Activated CD8-positive, alpha-beta memory T cell treated with anti-CD3 and anti-CD28 coated beads, Interleukin-2, amount 10 ng/mL, durations not matched to agents 7 days and 5 days (primary cell): ENCODE measurements at places on chromosomes 2 and 18. TPM values are rescaled to one million over a fixed set of nuclear protein-coding genes. Genes with fewer than 3 reads are reported as not detected.

The ANO7 gene
- total RNA-seq = 0.53 TPM

The TRIM43 gene
- total RNA-seq = not detected

The ZNF514 gene
- total RNA-seq = 12.0 TPM

The COLEC12 gene
- not detected for total RNA-seq

The KCNS3 gene
- total RNA-seq = not detected

The SULT1C2 gene
- total RNA-seq = not detected

The LRP2 gene
- 0.68 TPM for total RNA-seq

The LYG2 gene
- total RNA-seq = not detected

The ZBTB7C gene
- not detected for total RNA-seq

The RND3 gene
- not detected for total RNA-seq

The IL36B gene
- total RNA-seq = not detected

The FTCDNL1 gene
- total RNA-seq = 1.8 TPM

- H3K27me3 ChIP-seq = peaks cover 44% of the 10 kb centered on the region
- H3K4me1 ChIP-seq = peaks cover 56% of the 10 kb centered on the region
- peak; percentile 78 for DNase-seq
- peaks cover 10% of the 10 kb centered on the region for H3K36me3 ChIP-seq
- peak overlapping the region; percentile 77 for H3K4me3 ChIP-seq
- H3K27ac ChIP-seq = peak overlapping the region; percentile 63
Measured at GRCh38 chr2:74502720-74503505, 3.5 kb upstream of the LBX2 start.

GRCh38 chr18:35775887-35776286 lies 194.3 kb downstream of the GALNT1 start:
- no peaks in the 10 kb centered on the region for H3K36me3 ChIP-seq
- H3K27ac ChIP-seq = no peak overlapping the region
- H3K4me1 ChIP-seq = no peaks in the 10 kb centered on the region
- DNase-seq = no peak

DNA sequence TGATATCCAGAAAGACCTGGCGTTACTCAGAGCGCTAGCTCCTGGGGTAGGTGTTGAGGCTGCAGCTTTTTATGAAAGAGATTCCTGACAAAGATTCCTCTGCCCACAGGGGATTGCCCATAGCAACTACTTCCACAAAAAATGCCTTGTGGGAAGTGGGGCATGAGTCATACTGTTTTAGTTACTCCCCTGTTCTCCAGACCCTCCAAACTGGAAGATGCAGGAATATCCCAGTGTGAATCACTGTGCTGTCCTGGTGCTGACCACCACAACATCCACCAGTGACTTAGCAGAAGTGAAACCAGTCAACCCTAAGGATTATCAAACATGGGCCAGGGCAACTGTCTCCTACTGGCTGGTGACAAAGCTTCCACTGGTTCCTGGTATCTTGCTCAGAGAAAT lies 61.8 kb downstream of the CDH2 start:
- H3K27me3 ChIP-seq = no peaks in the 10 kb centered on the region
- H3K4me3 ChIP-seq = no peak overlapping the region
- no peaks in the 10 kb centered on the region for H3K36me3 ChIP-seq
- H3K4me1 ChIP-seq = no peaks in the 10 kb centered on the region
- DNase-seq = no peak
- H3K27ac ChIP-seq = no peak overlapping the region

DNA sequence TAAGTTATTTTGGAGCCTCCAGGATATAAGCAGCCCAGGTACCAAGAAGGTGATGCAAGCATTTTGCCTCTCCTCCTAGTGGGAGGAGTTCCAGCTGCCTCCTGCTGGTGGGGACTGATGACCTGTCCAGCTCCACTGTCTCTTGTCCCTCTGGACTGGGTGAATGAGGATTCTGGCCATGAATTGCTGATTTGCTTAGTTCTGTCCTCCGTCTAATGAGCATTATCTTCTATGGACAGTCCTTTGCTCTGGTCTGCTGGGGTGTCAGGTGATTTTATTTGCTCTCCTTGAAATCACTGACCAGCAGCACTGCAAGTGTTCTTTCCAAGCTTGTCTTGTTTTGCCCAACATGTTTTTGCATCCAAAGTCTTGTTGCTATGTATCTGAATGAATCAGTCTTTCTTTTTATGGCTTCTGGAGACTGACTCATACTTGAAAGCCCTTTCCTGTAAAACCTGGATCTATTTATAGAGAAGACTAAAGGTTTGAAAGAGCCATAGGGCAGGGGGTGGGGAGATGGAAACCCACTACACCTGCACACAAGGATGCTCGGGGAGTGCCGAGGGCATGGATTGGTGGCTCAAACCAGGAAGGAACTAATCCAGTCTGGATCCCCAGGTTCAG lies 40.5 kb upstream of the EFHD1 start:
- H3K27me3 ChIP-seq = no peaks in the 10 kb centered on the region
- no peaks in the 10 kb centered on the region for H3K36me3 ChIP-seq
- H3K4me3 ChIP-seq = no peak overlapping the region
- peaks cover 9% of the 10 kb centered on the region for H3K4me1 ChIP-seq
- no peak overlapping the region for H3K27ac ChIP-seq

DNA sequence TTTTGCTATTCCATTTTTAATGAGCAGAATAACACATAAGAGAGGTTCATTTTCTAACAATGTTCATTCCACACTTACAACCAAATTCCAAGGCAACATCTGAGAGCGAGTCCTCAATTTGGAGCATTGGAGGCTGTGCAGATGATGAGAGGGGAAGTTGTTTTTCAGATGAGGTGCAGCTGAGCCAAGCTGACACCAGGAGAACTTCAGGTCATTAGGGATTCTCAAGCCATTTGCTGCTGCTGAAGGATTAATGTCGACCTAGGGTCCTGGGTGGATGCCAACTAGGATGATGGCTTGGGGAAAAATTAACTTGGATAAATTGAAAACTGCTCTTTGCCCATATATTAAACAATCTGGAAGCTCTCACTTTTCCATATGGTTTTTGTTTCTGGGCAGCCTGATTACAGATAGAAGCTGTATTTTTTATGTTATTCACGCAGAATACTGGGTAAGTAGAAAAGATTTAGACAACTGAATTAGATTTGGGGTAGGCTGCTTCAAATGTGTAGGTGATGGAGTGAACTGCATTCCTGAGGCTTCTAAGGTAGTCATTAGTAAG lies 206.4 kb upstream of the SLC39A10 start:
- no peak overlapping the region for H3K27ac ChIP-seq
- no peaks in the 10 kb centered on the region for H3K27me3 ChIP-seq
- H3K4me1 ChIP-seq = peaks cover 10% of the 10 kb centered on the region
- peaks cover 2% of the 10 kb centered on the region for H3K36me3 ChIP-seq
- DNase-seq = no peak
- H3K4me3 ChIP-seq = no peak overlapping the region

- peaks cover 40% of the 10 kb centered on the region for H3K4me1 ChIP-seq
- H3K36me3 ChIP-seq = peaks cover 6% of the 10 kb centered on the region
- no peak for DNase-seq
- H3K4me3 ChIP-seq = peak overlapping the region; percentile 84
- H3K27me3 ChIP-seq = no peaks in the 10 kb centered on the region
- H3K27ac ChIP-seq = peak overlapping the region; percentile 58
Measured at GRCh38 chr2:96815326-96816126, 542 bp upstream of the CNNM3 start.

- H3K27me3 ChIP-seq = peaks cover 32% of the 10 kb centered on the region
- DNase-seq = peak; percentile 75
- H3K4me1 ChIP-seq = peaks cover 27% of the 10 kb centered on the region
- no peaks in the 10 kb centered on the region for H3K36me3 ChIP-seq
- no peak within 1 kb of the TSS for H3K27ac ChIP-seq
Measured at GRCh38 chr2:96116424-96116878, at the start of gene ADRA2B. Gene ADRA2B, minus strand, starts transcription at chr2:96116571. Its CDS starts 422 bp downstream, at chr2:96116149.

GRCh38 chr2:36469106-36469477 lies 113.5 kb downstream of the CRIM1 start:
- H3K27ac ChIP-seq = no peak overlapping the region
- DNase-seq = no peak
- H3K36me3 ChIP-seq = peaks cover 1% of the 10 kb centered on the region
- peaks cover 2% of the 10 kb centered on the region for H3K4me1 ChIP-seq
- no peaks in the 10 kb centered on the region for H3K27me3 ChIP-seq
- H3K4me3 ChIP-seq = no peak overlapping the region

- no peak for DNase-seq
- no peak overlapping the region for H3K4me3 ChIP-seq
- peaks cover 3% of the 10 kb centered on the region for H3K27me3 ChIP-seq
- H3K36me3 ChIP-seq = no peaks in the 10 kb centered on the region
- no peaks in the 10 kb centered on the region for H3K4me1 ChIP-seq
Measured at GRCh38 chr18:331221-331821, 63.5 kb upstream of the THOC1 start.

DNA sequence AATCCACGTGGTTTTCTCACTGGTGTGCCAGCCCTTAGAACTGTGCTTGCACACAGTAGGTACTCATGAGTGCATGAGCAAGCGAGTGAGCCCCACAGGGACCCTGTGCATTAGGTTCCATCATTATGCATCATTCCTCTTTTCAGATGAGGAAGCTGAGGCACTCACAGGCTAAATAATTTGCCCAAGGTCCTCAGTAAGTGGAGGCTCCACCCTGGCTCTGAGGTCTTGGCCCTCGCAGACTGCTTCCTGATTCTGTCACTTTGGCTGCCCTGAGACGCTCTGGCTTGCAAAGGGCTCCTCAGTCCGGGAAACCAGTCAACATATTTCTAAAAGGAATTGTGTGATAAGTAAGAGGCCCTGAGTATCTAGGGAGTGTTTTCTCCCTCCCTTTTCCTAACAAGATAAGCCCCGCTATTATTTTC lies 71.7 kb downstream of the IL1R2 start:
- peak overlapping the region; percentile 78 for H3K27ac ChIP-seq
- no peaks in the 10 kb centered on the region for H3K27me3 ChIP-seq
- no peak for DNase-seq
- peaks cover 34% of the 10 kb centered on the region for H3K4me1 ChIP-seq
- H3K36me3 ChIP-seq = peaks cover 5% of the 10 kb centered on the region
- H3K4me3 ChIP-seq = no peak overlapping the region

DNA sequence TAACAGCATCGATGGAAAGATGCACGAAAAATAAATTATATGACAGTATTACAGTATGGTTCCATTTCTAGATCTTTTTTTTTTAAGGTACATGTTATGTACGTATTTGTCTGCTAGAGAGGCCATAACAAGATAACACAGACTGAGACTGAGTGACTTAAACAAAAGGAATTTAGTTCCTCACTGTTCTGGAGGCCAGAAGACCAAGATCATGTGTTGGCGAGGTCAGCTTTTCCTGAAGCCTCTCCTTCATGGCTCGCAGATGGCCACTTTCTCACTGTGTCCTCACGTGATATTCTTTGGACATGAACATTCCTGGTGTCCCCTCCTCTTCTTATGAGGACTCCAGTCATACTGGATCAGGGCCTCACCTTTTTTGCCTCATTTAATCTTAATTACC lies 177.4 kb downstream of the CAPN13 start:
- H3K4me1 ChIP-seq = peaks cover 31% of the 10 kb centered on the region
- DNase-seq = no peak
- peaks cover 7% of the 10 kb centered on the region for H3K36me3 ChIP-seq

GRCh38 chr2:187769437-187769836 lies 215.2 kb upstream of the TFPI start:
- no peaks in the 10 kb centered on the region for H3K27me3 ChIP-seq
- H3K4me3 ChIP-seq = no peak overlapping the region
- H3K27ac ChIP-seq = no peak overlapping the region
- H3K4me1 ChIP-seq = no peaks in the 10 kb centered on the region
- no peaks in the 10 kb centered on the region for H3K36me3 ChIP-seq

GRCh38 chr2:58569475-58570185 lies 328.5 kb upstream of the FANCL start:
- H3K27ac ChIP-seq = no peak overlapping the region
- H3K36me3 ChIP-seq = no peaks in the 10 kb centered on the region

- no peaks in the 10 kb centered on the region for H3K36me3 ChIP-seq
- no peak overlapping the region for H3K27ac ChIP-seq
- no peaks in the 10 kb centered on the region for H3K4me1 ChIP-seq
- no peaks in the 10 kb centered on the region for H3K27me3 ChIP-seq
- no peak overlapping the region for H3K4me3 ChIP-seq
- DNase-seq = no peak
Measured at GRCh38 chr2:40127890-40128557, 323.9 kb downstream of the SLC8A1 start.

GRCh38 chr2:47309472-47309951 lies 93.4 kb upstream of the MSH2 start:
- H3K27me3 ChIP-seq = peaks cover 35% of the 10 kb centered on the region
- no peaks in the 10 kb centered on the region for H3K4me1 ChIP-seq
- H3K4me3 ChIP-seq = no peak overlapping the region
- DNase-seq = no peak
- H3K27ac ChIP-seq = no peak overlapping the region

- no peak overlapping the region for H3K4me3 ChIP-seq
- H3K4me1 ChIP-seq = no peaks in the 10 kb centered on the region
- H3K27ac ChIP-seq = no peak overlapping the region
- no peaks in the 10 kb centered on the region for H3K36me3 ChIP-seq
- peaks cover 18% of the 10 kb centered on the region for H3K27me3 ChIP-seq
- no peak for DNase-seq
Measured at GRCh38 chr2:46863882-46864281, 51.7 kb downstream of the MCFD2 start.

DNA sequence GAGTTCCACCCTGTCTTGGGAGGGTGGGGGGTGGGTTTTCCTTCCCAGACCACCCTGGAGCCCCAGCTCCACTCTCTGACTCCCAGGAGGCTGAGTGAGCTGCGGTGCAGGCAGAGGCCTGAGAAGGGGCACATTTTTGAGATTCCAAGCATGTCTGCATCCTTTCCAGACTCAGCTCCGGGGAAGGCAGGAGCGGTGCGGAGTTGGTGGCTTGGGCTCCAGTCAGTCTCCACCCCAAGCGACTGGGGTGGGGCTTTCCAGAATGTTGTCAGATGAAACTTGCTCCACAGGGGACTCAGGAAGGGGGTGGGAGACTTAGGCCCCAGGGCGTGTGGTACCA lies 44.2 kb upstream of the HS6ST1 start:
- H3K4me3 ChIP-seq = no peak overlapping the region
- peaks cover 22% of the 10 kb centered on the region for H3K27me3 ChIP-seq
- no peaks in the 10 kb centered on the region for H3K36me3 ChIP-seq
- H3K4me1 ChIP-seq = no peaks in the 10 kb centered on the region

DNA sequence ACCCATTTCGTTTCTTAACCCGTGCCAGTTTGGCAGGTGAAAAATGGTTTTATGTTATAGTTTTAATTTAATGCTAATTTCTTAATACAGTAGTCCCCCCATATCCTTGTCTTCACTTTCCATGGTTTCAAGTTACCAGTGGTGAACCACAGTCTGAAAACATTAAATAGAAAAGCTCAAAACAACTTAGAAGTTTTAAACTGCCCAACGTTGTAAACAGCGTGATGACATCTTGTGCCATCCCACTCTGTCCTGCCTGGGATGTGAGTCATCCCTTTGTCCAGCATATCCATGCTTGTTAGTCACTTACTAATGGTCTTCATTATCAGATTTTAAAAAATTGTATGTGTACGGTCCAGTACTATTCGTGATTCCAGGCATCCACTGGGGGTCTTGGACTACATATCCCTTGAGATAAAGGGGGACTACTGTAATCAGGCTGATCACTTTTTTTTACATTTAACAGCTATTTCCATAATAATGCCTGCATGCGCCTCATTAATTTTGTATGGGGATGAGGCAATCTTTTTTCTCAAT lies 31.9 kb downstream of the SLC66A3 start:
- no peak overlapping the region for H3K4me3 ChIP-seq
- no peaks in the 10 kb centered on the region for H3K4me1 ChIP-seq
- no peak overlapping the region for H3K27ac ChIP-seq
- peaks cover 14% of the 10 kb centered on the region for H3K36me3 ChIP-seq
